ENCODE measurements at places on chromosomes 12 and 14.

GRCh38 chr12:122094735-122095631 lies 16.4 kb downstream of the MLXIP start:
- no peak for DNase-seq

GRCh38 chr14:88565427-88565826 lies 2.6 kb downstream of the ZC3H14 start:
- DNase-seq, result no peak

GRCh38 chr12:52258335-52258901 lies 16.0 kb upstream of the KRT86 start:
- no peak for DNase-seq

DNA sequence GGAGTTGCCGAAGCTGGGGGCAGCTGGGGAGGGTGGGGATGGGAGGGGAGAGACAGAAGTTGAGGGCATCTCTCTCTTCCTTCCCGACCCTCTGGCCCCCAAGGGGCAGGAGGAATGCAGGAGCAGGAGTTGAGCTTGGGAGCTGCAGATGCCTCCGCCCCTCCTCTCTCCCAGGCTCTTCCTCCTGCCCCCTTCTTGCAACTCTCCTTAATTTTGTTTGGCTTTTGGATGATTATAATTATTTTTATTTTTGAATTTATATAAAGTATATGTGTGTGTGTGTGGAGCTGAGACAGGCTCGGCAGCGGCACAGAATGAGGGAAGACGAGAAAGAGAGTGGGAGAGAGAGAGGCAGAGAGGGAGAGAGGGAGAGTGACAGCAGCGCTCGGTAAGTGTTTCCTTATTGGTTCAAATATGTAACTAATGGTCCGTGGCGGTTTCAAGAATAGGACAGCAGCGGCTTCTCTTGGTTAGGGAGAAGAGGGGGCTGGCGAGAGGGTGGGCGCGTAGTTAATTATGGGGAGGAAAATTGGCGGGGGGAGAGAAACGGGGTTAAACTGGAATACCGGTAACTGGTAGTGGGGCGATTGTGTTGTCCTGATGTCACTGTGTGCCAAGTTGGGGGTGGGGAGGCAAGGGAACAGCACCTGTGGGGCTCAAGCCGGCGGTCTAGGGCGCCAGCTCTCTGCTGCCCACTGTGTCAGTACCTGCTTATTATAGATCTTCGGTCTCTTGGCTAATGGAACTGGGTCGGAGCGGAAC lies 8.4 kb downstream of the HOXC8 start:
- no peak for DNase-seq

DNA sequence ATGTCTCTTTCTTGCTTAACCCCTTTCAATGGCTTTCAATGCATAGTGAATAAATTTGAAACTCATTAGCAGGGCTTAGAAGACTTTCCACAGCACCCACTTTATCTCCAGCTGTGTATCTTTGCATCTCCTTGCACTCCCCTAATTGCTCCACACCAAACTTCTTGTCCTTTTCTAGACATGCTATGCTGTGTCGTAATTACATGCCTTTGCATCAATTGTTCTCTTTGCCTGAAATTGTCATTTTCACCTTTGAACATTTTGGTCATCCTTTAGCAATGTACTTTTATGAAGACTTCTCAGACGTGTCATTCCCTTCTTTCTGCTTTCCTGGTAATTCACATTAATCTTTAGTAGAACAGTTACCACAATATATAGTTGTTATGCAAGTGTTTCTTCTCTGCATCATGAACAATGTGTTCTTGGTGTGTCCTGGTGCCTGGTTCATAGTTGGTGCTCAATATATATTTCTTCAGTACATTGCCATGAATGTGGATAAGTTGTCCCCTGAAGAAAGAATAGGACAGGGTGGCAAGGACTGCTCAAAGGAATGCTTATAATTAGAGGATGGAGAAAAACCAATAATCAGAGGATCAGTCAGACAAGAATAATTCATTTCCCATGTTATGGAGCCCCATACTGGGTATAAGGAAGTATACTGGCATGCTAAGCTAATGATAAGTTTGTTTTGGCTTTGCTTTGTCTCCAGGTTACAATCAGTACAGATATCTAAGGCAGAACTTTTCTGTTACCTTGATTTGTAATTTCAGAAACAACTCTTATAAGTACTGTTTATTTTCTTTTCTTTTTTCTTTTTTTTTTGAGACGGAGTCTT lies 27.2 kb downstream of the ARF6 start:
- no peak for DNase-seq

DNA sequence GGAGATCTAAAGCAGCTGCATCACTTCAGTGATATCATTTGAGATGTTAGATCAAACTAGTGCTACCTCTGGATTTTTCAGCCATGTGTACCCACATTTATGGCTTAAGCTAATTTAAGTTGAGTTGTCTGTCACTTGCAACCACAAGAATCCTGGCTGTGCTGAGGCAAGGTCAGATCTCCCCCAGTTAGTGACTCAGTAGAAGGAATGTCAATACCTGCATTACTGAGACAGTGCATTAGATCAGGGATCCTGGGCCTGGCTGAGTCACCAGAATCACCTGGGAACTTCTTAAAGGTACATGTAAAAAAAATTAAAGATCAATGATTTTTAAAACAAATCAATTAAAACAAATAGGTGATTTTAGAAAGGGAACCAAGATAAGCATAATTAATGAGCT lies 84.6 kb upstream of the GRIN2B start:
- no peak for DNase-seq

- no peak for DNase-seq
These were observed 212.3 kb upstream of the FOXN3 start for GRCh38 chr14:89629383-89629782.

GRCh38 chr14:67357969-67358354 lies 1.6 kb downstream of the ATP6V1D start:
- no peak for DNase-seq

GRCh38 chr14:88025313-88025712 lies 20.4 kb downstream of the GPR65 start:
- no peak for DNase-seq

DNA sequence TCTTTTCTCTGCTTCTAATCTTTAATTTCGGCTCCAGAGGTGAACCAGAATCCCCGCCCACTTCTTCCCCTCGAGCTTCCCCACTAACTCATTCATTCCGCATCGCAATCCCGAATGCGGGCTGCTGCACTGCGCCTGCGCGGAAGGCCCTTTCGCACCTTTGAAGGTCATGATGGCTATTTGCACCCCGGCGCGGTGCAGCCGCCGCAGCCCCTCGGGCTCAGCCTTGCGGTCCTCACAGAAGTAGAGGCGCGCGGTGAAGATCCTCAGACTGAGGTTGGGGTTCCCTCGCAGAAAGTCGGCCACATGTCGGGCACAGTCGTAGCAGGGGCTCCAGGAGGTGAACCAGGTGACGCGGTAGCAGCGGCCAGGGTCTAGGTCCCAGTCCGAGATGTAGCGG lies 7.6 kb downstream of the AICDA start:
- DNase-seq, result no peak

GRCh38 chr14:64878837-64879634 lies 671 bp downstream of the SPTB start:
- no peak for DNase-seq

DNA sequence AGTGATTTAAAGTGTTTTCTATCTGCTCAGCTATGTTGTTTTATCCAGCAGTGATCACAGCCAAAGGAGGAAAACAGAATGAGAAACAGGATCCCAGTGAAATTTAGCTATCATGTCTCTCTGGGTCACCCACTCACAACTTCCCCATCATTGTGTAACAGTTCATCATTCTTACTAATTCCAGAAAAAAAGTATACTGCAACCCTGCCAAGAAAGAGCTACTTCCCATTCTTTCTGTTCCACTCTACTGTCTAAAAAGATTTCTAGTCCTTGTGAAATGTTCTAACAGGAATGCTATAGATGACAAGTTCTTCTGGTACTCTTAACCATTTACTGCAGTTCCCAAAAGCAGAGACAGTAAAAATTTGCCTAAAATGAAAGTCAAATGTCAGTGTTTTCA lies 39.2 kb upstream of the CD163 start:
- no peak for DNase-seq

Measured in activated CD8-positive, alpha-beta memory T cell treated with anti-CD3 and anti-CD28 coated beads for 1 hour (primary cell).